ENCODE measurements at places on chromosomes 4 and X.
A peak's percentile ranks its signal among the peaks of the same experiment; 100 is the strongest.

DNA sequence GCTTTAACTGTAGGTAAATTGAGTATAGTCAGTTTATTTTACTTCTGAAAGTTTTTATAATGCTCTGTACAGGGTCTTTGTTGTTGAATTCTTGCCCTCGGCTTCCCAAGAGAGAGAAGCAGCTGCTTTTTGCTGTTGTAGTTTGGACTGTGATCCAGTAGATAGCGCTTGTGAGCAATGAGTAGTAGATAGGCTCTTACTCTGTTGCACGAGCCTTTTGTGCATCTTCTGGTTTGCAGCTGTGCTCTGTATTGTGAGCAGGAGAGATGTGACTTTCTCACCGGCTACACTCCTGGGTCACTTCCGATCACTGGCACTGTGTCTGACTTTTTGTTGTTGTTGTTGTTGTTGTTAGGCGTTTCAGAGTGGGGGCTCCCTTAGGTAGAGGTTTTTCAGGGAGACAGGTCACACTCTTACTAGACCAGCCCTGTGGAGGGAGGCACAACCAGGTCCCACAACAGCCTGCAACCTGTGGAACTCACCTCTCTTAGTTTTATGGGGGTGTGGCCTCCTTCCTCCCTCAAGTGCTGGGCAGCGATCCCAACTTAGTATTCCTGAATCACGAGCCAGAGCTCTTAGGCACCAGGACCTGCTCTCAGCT, 822.1 kb upstream of the GALNTL6 start:
- DNase-seq, result peak; percentile 29

DNA sequence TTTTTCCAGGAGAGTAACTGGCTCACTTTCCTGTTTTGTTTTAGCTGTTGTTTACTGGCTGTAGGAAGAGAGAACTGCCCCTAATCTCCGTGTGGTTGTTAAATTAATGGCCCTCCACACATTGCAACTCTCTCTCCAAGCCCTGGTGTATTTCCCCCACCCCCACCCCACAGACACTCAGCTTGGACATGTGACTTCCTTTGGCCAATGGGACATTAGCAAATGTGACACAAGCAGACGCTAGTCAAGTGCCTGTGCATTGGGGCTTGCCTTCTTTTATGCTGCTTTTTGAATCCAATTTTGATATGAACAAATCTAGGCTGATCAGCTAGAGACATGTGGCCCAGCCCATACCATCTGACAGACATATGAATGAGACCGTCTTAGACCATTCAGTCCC, 59.6 kb upstream of the TAB3 start:
- DNase-seq, result no peak

GRCh38 chr4:22063613-22064012, 115.0 kb upstream of the KCNIP4 start:
- DNase-seq, result no peak

DNA sequence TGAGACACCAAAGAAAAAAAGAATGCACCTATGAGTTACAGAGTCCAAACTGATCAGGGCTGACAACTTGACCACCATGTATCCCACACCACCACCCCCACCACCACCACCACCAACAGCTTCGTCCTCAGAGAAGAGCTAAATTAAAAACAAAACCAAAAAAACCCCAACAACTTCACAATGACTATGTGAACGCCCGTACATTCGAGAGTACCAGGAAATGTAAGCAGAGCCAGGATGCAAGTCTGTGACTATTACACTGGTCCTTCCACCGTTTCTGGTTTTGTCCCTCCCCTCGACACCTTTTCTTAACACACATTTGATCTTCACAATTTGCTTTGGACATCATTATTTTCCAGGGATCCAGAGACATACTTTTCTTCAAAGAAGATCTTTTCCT, 51.0 kb downstream of the WFS1 start:
- DNase-seq, result no peak

DNA sequence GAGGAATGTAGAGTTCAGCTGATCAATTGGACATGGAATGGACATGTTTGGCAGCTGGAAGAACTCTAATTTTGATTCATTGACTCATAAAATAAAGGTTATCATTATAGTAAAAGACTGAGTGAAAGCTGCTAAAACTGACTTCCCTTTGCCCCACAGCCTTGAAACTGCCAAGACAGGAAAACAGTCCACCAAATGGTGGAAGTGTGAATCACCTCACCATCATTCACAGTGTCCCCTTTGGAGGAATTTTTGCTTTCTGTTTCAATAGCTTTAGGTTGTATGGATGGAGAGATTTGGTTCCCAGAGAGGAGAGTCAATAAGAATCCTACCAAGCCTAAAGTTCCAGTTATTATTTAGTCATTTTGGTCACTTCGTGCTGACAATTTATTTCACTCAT, 20.8 kb upstream of the FREM3 start:
- DNase-seq, result no peak

GRCh38 chr4:94221916-94222315, 14.3 kb downstream of the SMARCAD1 start:
- no peak for DNase-seq

DNA sequence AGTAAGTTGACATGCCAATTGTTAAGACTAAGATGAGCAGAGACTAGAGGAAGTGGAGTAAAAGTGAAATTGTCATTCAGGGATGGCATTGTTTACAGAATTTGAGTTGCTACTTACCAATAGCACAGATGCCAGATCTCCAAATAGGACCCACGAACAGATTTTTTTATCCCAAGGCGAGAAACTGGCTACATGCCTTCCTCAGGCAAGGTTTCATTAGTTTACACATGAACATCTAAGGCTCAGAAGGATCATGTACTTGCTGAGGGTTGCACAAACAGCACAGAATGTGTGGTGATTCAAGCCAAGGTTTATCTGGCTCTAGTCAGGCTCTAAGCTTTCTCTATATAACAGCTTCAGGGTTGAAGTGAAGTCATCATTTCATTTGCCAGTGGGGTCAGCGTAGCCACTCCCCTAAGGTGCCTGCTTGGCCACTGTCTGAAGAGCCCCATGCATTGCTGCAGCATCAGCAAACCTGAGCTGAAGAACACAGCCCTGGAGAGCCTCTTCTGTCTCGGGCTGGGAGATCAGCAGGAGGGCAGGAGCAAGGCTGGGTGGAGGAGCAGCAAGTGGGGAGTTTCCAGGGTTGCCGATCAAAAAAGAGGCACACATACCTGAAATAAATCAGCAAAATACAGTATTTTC, 193.0 kb upstream of the LCORL start:
- DNase-seq, result no peak

DNA sequence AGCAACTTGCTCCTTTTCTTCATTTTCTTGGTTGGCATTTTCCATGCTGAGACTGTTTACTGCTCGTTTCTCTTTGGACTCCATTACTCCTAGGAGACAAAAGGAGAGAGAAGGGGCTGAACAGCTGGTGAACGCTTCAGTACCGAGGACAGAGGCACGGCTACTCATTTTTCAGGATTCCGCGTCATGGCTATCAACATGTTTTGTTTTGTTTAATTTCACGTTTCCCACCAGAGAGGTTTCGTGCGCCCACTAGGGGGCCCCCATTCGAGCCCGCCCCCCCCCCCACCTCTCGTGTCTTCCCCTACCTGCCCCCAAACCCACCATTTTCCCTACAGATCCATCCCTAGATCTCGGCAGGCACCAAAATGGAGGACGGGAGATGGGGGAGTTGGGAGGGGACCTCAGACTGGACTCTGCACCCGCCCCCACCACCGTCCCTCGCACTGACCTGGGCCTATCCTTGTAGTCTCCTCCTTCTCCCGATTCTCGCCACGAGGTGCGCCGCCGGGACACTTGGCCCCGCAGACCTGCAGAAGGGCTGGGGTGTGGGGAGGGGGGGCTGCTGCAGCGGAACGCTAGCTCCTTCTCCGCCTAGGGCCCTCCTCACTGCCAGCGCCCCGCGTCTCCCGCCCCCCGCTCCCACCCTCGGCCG, 653 bp downstream of the BEX1 start:
- peak; percentile 45 for DNase-seq

- DNase-seq, result no peak
Measured at GRCh38 chr4:152107736-152108500, 347.1 kb upstream of the GATB start.

Data from left kidney (tissue), 8 donors.